ENCODE measurements at places on chromosomes 2 and 18.

GRCh38 chr18:46343931-46344372, 239.8 kb downstream of the HAUS1 start:
- no peak for DNase-seq

DNA sequence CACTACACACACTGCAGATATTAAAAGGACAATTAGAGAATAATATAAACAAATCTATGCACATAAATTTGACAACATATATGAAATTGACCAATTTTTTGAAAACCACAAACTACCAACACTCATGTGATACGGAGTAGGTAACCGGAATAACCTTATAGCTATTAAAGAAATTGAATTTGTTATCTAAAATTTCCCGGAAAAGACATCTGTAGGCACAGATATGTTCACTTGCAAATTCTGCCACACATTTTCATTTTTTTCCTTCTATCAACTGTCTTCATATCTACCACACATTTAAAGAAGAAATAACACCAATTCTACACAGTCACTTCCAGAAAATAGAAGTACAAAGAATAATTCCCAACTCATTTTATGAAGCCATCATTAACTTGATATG, 22.4 kb downstream of the NLRC4 start:
- DNase-seq: no peak

DNA sequence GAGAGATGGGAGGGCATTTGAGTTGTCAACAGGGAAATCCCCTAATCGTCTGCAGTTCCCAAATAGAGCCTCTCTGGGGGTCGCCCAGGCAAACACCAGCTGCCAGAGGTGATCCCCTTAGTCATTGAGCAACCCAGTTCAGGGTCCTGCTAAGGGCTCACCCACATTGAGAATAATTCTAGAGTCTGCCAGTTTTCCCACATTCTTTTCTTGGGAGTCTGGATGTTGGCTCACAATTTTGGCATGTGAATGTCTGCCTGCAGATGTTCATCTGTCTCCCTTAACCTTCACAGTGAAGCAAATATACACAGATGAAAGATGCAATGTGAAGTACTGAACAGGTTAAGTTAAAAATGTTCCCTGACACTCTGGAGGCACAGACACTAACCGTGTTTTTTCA, 11.4 kb upstream of the SMIM21 start:
- DNase-seq: no peak

- no peak for DNase-seq
Observed at GRCh38 chr2:1659951-1660565, 84.3 kb downstream of the PXDN start.

- DNase-seq: no peak
Observed at GRCh38 chr2:33354981-33355380, 121.5 kb upstream of the RASGRP3 start.

GRCh38 chr2:233173115-233173514, 78.4 kb upstream of the ATG16L1 start:
- no peak for DNase-seq

DNA sequence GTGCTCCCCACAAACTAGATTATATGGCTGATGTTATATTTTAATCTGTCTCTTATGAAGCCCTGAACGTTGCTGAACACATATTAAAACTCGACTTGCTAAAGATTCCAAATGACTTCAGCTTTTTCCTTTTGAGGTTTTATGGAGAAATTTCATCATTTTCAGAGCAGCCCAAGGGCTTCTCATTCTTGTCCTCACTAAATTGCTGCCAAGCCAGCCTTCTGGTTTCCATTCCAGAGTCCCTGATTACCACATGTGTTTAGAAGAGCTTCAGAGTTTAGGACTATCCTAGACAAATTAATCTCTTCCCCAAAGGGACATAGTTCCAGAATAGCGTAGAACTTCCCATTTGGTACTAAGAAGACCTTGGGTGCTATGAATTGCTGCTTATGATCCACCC, 77.8 kb upstream of the CCDC195 start:
- no peak for DNase-seq

DNA sequence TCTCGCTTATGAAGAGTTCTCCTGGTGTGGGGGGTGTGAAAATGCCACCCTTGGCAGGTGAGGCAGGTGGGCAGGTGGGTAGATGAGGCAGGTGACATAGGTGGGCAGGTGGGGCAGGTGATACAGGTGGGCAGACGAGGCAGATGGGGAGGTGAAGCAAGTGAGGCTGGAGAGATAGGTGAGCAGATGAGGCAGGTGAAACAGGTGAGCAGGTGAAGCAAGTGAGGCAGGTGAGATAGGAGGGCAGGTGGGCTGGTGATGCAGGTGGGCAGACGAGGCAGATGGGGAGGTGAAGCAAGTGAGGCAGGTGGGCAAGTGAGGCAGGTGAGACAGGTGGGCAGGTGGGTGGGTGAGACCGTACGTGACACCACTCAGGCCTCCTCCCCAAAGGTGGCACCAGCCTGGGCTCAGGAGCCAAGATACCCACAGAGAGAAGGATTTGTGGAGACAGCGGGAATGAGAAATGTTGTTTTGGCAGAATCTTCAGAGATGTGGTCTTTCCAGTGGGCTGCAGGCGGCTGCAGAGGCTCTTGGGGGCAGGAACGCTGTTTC, 232.3 kb upstream of the MYT1L start:
- DNase-seq: no peak

GRCh38 chr2:122480501-122481243, 725.2 kb downstream of the TSN start:
- no peak for DNase-seq

GRCh38 chr18:77544792-77545191, 295.1 kb downstream of the GALR1 start:
- DNase-seq: no peak

DNA sequence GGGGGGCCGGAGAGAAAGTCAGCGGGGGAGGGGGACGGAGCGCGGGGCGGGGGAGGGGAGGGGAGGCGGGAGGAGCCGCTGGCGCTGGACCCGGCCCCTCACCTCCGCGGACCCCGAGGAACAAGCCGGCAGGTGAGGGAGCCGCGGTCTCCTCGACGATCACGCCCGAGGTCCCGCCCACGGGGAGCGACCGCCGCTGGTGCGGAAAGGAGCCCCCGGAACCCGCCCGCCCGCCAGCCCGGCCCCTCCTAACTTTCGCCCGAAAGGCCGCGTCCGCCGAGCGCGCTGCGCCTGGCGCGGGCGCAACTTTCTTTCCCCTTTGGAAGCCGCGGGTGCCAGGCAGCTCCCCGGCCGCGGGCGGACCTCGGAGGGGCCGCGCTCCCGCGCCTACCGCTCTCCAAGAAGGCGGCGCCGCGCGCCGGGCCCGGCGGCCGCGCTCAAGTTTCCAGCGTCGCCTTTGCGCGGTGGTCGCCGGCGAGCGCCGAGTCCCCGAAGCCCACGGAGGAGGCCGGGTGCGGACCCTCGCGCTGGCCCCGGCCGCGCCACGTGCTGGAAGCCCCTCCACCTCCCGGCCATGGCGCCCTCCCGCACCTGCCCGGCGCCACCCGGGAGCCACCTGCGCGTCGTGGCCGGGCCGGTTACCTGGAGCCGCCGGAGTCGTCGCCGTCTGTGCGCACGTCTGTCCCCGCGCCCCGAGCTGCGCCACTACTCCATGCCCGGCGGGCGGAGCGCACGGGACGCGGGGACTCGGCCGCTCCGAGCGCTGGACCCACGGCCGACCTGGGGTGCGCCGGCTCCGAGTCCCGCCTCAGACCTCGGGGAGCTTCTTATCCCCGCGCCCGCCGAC, at the start of gene ALKAL2:
TSS of gene ALKAL2 (minus strand) at position 181 of the 847 bp plus-strand sequence. CDS start 256 bp downstream, outside the sequence.
- no peak for DNase-seq

GRCh38 chr18:42176599-42176998, 221.6 kb downstream of the PIK3C3 start:
- no peak for DNase-seq

- DNase-seq: no peak
Observed at GRCh38 chr18:56043641-56044061, 455.7 kb upstream of the TCF4 start.

DNA sequence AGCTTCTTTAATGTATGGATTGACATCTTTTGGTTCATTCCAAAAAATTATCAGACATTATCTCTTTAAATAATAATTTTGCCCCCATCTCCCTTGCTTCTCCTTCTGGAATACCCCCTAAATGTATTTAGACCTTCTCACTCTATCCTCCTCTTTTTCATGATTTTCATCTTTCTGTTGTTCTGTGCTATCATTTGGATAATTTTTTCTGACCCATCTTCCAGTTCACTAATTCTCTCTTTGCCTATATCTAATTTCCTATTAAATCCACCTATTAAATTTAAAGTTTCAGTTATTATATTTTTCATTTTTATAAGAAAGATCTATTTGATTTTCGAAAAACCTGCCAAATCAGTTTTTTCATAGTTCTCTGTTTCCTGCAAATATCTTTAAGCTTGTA, 67.8 kb upstream of the ODC1 start:
- DNase-seq: no peak

DNA sequence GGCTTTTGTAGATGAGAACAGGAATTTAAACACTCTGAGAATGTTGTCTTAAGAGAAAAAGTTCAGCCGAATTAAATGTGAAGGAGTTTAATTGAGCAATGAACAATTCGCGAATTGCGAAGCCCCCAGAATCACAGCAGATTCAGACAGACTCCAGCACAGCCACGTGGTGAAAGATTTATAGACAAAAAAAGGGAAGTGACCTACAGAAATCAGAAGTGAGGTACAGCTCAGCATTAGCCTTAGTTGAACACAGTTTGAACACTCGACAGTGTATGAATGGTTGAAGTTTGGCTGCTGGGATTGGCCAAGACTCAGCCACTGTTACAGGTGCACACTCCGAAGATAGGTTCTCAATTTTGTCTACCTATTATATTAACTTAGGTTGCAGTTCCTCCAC, 264.0 kb upstream of the CHST9 start:
- DNase-seq: no peak

GRCh38 chr2:177147093-177147694, 65.4 kb upstream of the HNRNPA3 start:
- no peak for DNase-seq

- no peak for DNase-seq
Observed at GRCh38 chr2:108978709-108979111, 10.3 kb downstream of the EDAR start.

DNA sequence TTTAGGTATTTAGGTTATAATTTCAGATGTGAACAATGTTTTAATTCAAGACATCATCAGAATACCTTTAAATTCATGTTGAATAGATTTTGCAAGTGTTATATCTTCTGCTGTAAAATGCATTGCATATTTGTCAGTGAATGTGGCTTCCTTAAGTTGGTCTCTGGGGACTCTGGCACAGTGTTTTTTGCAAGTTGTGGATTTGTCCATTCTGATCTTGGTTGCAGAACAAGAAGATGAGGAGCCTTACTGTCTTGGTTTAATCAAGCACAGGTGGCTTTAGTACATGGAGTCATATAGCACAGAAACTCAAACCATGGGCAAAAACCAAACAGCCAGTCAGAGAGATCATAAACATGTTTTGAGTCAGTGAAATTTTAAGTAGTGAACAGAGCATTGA, 135.7 kb downstream of the ARHGAP28 start:
- DNase-seq: no peak

DNA sequence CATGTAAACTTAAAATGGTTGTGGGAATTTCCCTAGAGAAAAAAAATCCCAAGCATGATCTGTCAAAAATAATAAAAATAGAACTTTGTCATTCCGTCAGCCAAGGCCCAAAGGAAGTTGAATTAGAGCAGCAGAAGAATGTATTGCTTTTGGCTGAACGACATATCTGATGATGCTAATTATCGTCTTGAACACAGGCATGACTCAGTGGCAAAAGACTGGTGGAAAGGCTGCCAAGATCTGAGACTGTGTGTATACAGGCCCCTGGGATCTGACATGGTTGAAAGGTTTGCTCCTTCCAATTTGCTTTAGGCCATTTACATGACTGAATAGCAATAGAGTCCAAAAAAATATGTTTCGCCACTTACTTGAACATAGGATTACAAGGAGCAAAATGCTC, 1057.1 kb upstream of the CRIM1 start:
- DNase-seq: no peak
